ENCODE measurements at places on chromosomes 5 and 9.

DNA sequence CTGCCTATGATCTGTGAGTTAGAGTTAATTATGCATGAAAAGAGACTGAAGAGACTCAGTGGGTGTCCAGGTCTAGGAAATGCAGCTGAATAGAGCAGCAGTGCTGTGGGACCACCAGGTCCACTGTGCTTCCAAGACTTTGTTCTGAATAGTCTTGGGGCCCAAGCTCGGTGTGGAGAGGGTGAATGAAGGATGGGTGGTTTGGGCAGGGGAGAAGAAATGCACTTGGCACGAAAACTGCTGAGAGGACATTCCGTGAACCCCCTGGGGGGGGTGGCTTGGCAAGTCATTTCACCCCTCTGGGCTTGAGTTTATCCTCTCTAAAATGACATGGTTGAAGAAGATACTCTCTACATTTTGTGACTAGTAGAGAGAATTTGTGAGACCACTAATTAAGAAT is 36.0 kb upstream of the GOLPH3 start:
- DNase-seq, result no peak

GRCh38 chr5:76337953-76338451 is 65.1 kb upstream of the IQGAP2 start:
- peak; percentile 49 for DNase-seq

DNA sequence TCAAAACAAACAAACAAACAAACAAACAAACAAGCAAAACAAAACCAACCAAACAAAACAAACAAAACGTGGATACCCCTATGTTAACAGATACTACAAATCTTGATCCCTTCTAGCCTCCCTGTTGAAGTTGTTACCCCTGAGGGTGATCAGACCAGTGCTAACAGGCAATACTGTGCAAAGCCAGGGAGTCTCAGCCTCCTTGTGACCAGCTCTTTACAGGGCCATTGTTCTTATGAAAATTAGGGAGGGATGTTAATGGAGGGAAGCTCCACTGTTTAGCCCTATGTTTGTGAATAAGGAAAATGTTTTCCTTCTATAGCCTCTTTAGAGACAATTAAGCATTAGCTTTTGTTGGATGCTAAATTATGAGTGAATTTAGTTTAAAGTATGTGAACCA is 1072.1 kb upstream of the WWC1 start:
- no peak for DNase-seq

DNA sequence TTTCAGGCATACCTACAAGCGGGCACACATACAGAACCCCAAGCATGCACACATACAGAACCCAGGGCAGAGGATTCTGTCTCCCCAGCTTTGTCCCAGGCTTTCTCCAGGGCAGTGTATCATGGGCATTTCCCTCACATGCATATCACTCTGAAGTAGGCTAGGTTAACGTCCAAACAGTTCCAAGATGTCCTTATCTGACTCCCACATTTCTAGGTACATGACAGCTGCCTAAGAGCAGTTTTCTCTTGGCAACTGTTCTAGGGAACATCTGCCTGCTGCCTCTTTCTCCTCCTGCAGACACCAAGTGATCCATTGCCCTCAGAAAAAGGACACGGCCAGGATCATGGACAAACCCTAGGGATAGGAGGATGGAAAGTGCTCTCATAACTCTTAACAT is 84.9 kb upstream of the NR3C1 start:
- no peak for DNase-seq

DNA sequence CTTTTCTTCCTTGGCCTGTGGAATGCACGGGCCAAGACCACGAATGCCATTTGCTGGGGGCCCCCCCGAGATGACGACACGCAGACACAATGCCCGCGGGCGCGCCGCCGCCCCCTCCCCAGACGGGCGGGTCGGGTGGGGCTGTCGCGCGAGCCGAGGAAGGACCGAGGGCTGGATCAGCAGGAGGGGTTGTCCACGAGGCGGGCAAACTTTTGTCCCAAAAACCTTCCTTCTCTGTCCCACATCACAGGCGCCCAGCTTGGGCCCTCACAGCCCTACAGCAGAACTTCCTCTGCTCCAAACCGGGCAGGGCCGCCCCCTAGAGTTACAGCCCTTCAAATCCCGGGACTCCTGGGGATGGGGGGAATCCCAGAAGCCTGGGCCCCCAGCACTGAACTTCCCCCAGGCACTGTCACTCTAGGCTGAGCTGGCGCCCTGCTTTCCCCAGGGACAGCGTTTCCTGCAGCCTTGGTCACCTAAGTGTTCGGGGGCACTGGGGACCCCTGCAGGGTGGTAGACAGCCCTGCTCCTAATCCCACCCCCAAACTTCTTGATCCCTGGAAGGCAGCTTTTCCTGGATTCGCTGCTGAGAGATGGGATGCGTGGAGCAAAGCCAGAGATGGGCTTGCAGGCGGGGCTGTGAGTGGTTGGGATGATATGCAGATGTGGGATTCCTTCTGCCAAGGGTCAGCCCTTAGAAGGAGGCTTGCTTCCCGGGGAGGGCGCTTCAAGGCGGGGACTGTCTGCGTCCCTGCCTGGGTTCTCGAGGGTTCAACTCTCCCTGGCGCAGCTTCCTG is 980 bp downstream of the COL5A1 start:
- DNase-seq, result no peak

DNA sequence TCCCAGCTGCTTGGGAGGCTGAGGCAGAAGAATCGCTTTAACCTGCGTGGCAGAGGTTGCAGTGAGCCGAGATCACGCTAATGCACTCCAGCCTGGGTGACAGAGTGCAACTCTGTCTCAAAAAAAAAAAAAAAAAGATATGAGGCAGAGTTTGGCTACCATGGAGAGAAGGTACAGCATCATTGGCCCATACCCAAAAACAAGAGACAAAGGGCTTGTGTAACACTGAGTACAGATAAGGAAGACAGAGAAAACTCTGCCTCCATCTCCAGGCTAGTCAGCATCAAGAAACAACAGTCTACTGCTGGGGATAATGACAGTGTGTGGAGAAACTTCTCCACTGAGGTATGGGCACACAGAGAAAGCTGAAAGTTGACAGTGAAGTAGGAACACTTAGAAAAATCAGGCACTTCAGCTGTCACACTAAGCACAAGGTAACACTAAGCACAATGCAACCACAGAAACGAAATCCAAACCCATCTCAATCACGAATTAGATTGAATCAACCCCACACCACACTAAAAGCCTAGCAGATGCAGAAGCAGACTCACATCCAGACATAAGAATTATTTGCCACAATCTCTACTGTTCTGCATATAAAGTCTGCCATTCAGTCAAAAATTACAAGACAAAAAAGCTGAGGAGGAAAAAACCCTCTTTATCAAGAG is 10.5 kb downstream of the PJA2 start:
- DNase-seq, result no peak

GRCh38 chr9:110050925-110051355 is 157.0 kb downstream of the C9orf152 start:
- DNase-seq, result no peak

GRCh38 chr5:75558981-75559632 is 47.4 kb downstream of the POLK start:
- no peak for DNase-seq

DNA sequence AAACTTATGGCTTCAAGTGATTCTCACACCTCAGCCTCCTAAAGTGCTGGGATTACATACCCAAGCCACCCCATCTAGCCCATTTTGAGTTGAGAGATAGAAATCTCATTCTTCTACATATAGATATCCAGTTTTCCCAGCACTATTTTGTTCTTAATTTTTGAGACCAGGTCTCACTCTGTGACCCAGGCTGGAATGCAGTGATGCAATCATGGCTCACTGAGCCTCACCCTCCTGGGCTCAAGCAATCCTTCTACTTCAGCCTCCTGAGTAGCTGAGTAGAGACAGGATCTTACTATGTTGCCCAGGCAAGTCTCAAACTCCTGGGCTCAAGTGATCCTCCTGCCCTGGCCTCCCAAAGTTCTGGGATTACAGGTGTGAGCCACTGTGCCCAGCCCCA is 60.9 kb upstream of the CTNNA1 start:
- DNase-seq, result no peak

- DNase-seq, result no peak
Observed at GRCh38 chr5:17816944-17817343, 182.7 kb downstream of the TAF11L14 start.

GRCh38 chr5:172531704-172532026 is 77.3 kb upstream of the SH3PXD2B start:
- DNase-seq, result no peak

- DNase-seq, result no peak
Observed at GRCh38 chr5:157545610-157546310, 29.8 kb downstream of the ADAM19 start.

DNA sequence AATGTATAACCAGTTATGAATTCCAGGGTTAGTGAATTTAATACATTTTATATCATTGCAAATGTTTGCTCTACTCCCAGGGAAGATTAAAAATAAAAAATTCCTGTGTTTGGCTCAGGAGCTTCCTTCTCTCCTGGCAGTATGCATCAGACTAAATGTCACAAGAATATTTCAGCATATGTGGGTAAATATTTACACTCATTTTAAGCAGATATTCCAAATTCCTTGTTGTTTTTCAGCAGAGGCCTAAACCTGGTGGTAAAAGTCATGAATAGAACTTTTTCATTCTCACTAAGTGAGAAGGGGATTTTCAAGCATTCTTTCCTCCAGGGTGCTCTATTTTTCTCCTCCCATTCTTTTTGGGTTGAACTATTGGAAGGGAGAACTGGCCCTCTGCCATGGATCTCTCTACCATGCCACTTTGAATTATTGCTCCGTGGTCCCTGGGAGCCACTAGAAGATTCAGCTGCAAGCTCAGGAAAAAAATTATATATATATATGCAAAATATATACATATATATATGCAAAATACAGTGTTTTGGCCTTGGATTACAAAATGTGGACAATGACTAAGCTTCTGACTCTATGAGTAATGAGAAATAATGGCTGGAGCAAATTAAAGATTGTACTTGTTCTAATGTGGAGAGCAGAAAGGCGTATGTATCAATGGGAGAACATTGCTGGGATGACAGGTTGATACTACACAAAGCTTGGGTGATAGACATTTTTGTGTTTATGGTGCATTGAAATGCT is 180.6 kb upstream of the PAPPA start:
- no peak for DNase-seq

DNA sequence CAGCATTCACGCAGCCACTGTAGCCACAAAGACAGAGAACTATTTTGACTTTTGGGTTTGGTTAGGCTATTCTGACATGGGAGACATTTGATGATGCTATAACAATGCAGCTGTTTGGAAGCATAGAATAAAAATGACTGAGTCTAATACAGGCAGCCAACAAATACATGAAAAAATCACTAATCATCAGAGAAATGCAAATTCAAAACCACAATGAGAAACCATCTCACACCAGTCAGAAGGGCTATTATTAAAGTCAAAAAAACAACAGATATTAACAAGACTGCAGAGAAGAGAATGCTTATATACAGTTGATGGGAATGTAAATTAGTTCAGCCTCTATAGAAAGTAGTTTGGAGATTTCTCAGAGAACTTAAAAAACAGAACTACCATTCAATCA is 107.1 kb upstream of the POC5 start:
- no peak for DNase-seq

DNA sequence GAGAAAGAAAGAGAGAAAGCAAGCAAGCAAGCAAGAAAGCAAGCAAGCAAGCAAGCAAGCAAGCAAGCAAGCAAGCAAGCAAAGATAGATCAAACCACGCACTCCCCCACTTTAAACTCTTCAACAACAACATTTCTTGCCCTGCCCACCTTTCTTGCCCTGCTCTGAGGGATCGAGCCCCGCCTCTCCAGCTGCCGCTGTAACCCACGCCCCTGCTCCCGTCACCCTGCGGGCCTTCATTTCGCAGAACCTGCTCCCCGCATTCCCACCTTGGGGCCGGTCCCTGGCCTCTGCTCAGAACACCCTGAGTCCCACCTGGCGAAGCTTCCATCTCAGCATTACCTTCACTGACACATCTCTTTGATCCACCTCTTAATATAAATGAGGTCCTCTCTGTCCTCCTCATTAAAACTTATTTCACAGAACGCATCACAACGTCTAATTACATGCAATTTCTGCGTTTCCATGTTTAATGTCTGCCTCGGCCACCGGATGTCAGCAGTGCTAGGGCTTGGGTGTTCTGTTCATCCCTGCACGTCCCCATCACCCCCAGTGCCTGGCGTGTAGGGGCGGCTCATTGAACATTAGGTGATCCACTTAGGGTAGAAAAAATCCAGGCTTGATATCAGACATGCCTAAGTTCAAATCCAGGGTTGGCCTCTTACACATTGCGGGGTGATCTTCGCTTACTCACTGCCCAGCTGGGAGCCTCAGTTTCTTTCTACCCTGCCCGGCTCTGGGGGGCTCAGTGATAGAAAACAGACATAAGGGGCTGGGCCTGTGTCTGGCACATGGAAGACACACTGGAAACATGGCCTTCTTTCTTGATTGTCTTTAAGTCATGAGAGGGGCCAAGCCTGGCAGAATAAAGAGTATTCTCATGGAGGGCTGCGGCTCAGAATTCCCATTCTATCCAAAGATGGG is 187.6 kb downstream of the DAB2IP start:
- DNase-seq, result no peak

- no peak for DNase-seq
Observed at GRCh38 chr5:21918451-21918850, 934.7 kb downstream of the CDH12 start.

DNA sequence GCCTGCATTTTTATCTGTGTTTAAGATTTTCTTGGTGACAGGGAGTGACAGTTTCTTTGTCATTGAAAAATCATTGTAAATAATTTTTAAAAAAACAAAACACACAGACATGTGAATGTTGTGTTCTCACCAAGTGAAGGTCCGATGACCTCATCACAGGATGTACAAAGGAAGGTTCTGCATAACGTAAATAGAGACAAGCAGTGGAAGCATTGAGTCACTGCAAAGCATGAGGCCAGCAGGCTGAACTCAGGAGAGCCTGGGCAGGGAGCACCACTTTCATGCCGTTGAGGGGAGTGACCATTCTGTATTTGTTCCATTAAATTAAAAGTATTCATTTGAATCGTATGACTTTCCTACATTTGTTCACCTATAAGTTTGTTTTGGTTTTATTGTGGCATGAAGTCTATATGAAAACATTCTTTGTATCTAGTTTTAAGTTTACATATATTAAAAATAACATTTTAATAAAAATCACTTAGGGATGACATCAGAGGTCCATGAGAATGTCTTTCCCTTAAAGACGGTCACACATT is 70.4 kb upstream of the TLE1 start:
- DNase-seq, result no peak

- DNase-seq, result no peak
Observed at GRCh38 chr9:16154521-16155078, 601.8 kb downstream of the CCDC171 start.

- no peak for DNase-seq
Observed at GRCh38 chr5:1720396-1721110, 79.1 kb downstream of the MRPL36 start.

GRCh38 chr5:145830594-145830993 is 4.5 kb downstream of the PRELID2 start:
- no peak for DNase-seq

- DNase-seq, result peak; percentile 31
Observed at GRCh38 chr9:6413365-6414246, 607 bp downstream of the UHRF2 start.

Data from stimulated activated naive CD4-positive, alpha-beta T cell (primary cell).